D721Med (cell line): ENCODE measurements at places on chromosomes 12 and 14.

DNA sequence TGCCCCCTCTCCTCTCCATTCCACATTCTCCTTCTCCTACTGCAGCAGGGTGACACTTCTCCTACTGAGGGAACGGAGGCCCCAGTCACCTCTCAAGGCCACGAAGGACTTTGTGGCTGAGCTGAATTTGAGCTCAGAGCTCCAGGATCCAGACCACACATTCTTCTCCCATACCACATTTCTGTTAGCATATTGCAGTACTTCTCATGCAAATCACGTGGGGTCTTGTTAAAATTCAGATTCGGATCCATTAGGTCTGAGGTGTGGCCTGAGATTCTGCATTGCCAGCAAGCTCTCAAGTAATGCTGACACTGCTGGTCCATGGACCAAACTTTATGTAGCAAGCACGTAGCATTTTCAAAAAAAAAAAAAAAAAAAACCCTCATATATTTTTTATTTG lies 9.6 kb upstream of the IFI27L2 start:
- DNase-seq, result no peak

DNA sequence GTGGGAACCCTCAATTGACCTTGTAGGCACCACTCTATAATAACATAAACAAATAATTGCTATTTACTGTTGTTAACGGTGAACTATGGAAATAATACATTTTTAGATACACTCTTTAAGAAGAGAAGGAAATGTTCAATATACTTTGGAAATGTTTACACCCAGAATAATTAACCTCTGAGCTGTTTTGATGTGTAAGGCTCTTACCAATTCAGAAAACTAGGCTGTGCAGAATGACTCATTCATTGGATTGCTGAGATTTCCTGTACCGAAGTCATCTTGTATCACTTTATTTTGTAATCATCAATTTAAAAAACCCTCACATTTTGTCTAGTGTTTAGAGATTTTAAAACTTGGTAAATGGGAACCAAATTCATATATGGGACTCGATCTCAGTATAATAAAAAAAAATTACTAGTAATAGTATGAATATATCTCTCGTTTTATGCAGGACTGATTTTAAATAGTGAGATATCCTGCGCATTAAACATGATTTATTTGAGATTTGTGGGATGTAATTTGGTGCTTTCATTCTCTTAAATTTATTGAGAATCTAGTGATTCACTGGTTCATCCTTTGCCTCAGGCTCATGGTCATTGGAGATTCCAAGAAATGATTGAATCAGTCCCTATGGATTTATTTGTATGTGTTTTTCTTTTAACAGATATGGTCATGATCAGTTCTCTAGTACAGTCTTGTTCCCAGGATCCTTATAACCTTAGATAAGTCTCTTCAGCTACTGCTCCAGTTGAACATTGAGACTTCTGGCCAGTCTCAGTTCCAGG lies 3.9 kb downstream of the SAMD4A start:
- DNase-seq, result no peak

- DNase-seq, result no peak
Observed at GRCh38 chr14:56378046-56378445, 201.6 kb upstream of the TMEM260 start.

- DNase-seq, result no peak
Observed at GRCh38 chr12:54160089-54160488, 28.7 kb downstream of the SMUG1 start.

- no peak for DNase-seq
Observed at GRCh38 chr12:24709216-24709615, 239.7 kb downstream of the BCAT1 start.
